ENCODE measurements at places on chromosomes 12 and 14. TPM values are rescaled to one million over a fixed set of nuclear protein-coding genes. Genes with fewer than 3 reads are reported as not detected.
A peak's percentile ranks its signal among the peaks of the same experiment; 100 is the strongest.

- H3K4me3 ChIP-seq: no peak overlapping the region
- H3K36me3 ChIP-seq: no peaks in the 10 kb centered on the region
These were observed 22.6 kb upstream of the TRAF3 start for GRCh38 chr14:102754370-102755262.

The OVCH1 gene
- total RNA-seq: not detected

The SLC17A8 gene
- total RNA-seq: not detected

DNA sequence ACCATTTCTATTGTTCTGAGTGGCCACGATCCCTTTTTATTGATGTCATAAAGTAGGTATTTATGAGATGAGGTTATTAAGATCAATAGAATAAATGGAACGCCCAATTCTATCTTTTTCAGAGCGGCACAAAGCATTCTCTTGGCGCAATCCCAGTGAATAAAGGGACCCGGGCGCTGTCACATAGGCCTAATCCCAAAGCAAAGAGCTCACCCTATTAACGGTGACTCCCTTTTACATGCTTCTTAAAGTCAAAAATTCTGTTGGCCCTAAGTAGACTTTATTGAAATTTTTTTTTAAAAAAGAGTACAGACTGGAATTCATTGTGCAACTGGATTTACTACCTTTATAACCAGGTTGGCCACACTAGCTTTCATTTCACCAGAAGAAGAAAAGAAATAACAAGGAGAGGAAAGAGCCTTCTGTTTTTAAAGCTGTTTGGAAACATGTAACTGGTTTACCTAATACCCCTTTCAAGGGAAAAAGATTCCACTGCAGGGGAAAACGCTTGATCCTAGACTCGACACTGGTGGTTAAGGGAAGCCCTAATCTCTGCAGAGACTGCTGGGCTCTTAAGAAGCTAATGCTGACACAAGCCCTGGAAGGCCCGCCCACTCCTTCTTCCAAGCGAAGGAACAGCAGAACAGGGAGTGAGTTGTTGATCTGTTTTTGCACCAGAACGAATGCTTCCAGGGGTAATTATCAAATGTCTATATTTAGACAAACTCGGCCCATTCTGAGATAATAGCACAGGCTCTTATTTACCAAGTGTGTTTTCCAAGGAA is 381.2 kb downstream of the BCL11B start:
- H3K36me3 ChIP-seq: no peaks in the 10 kb centered on the region
- H3K4me3 ChIP-seq: no peak overlapping the region
- H3K4me1 ChIP-seq: no peaks in the 10 kb centered on the region
- H3K27me3 ChIP-seq: no peaks in the 10 kb centered on the region

GRCh38 chr14:92684801-92685560 is 63.4 kb downstream of the LGMN start:
- no peaks in the 10 kb centered on the region for H3K27me3 ChIP-seq
- no peaks in the 10 kb centered on the region for H3K36me3 ChIP-seq
- no peak overlapping the region for H3K27ac ChIP-seq
- DNase-seq: no peak

DNA sequence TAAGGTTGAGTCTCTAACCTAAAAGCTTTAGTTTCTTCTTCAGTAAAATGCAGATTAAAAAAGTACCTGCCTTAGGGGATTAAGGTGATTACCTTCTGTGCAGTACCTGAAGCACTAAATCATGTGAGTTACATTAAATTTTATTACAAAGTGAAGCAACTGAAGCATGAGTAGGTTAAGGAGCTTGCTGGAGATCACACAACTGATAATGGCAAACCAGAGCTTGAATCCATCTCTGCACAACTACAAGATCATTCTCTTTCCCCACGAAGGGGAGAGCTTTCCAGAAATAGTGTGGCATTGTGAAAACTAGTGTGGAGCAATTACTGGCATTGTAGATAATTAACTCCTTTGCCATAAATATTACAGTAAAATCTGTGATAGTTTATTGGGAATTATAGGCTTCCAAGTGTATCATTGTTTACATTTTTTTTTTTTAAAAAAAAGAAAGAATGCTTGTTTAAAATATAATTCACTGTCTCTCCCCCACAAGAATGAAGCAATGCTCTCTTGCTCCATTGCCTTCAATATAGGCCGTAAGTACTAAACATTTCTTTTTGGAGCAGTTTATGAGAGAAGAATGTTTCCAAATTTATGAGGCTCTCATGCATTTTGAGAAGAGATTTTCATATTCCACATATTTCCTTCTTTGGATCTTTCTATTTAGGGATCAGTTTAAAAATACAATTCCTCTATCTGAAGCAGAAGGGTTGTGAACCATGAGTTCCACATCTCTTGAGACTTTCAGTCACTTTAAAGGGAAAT is 20.5 kb downstream of the SLC38A2 start:
- H3K27ac ChIP-seq: no peak overlapping the region
- no peak overlapping the region for H3K4me3 ChIP-seq
- no peak for DNase-seq
- no peaks in the 10 kb centered on the region for H3K27me3 ChIP-seq

DNA sequence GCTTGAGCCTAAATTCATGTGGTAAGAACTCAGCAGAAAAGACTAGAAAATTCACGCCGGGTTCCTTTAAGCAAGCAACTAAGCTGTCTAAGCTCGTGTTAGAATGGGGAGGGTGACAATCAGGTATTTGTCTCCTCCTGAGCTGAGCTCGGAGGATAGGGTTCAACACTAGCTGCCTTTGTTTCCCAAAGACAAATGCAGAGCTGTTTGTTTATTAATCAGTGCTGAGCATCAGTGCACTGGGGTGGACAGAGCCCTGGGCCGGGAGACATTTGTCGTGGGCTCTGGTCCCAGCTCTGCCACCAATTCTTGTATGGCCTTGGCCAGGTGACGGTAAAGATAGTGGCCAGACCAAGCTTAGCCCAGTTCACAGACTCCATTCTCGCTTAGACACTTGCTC is 43.7 kb downstream of the DEGS2 start:
- peaks cover 3% of the 10 kb centered on the region for H3K36me3 ChIP-seq
- H3K27me3 ChIP-seq: no peaks in the 10 kb centered on the region
- no peaks in the 10 kb centered on the region for H3K4me1 ChIP-seq
- no peak overlapping the region for H3K27ac ChIP-seq

DNA sequence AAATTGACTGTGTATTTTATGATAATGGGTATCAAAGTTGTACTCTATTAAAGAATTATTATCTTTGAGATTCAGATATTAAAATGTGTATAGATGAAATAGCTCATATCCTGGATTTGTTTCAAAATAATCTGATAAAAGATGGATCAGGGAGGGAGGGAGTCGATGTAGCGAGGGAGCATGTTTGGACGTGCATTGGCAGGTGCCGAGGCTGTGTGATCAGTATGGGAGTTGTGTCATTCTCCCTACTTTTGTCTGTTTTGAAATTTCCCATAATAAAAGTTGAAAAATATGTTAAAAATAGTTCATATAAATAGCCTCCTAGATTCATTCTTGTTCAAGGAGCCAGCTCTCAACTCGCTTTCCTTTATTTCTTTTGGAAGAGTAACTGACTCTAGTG is 171.6 kb upstream of the HIF1A start:
- DNase-seq: no peak
- H3K4me3 ChIP-seq: no peak overlapping the region
- H3K36me3 ChIP-seq: no peaks in the 10 kb centered on the region
- no peaks in the 10 kb centered on the region for H3K27me3 ChIP-seq
- peak overlapping the region; percentile 79 for H3K27ac ChIP-seq
- peaks cover 18% of the 10 kb centered on the region for H3K4me1 ChIP-seq

- no peak for DNase-seq
- no peak overlapping the region for H3K4me3 ChIP-seq
- no peaks in the 10 kb centered on the region for H3K4me1 ChIP-seq
- no peaks in the 10 kb centered on the region for H3K36me3 ChIP-seq
These were observed 162.6 kb upstream of the TMPO start for GRCh38 chr12:98352835-98353234.

The CCDC177 gene
- total RNA-seq: not detected

GRCh38 chr14:64191756-64192155 is 102.4 kb downstream of the ESR2 start:
- no peak for DNase-seq
- no peaks in the 10 kb centered on the region for H3K36me3 ChIP-seq
- no peak overlapping the region for H3K4me3 ChIP-seq
- no peak overlapping the region for H3K27ac ChIP-seq
- no peaks in the 10 kb centered on the region for H3K4me1 ChIP-seq

The RPL10L gene
- total RNA-seq: not detected

GRCh38 chr14:92339426-92339825 is 16.5 kb downstream of the SLC24A4 start:
- H3K4me1 ChIP-seq: no peaks in the 10 kb centered on the region
- no peak for DNase-seq
- H3K27ac ChIP-seq: no peak overlapping the region
- no peak overlapping the region for H3K4me3 ChIP-seq

DNA sequence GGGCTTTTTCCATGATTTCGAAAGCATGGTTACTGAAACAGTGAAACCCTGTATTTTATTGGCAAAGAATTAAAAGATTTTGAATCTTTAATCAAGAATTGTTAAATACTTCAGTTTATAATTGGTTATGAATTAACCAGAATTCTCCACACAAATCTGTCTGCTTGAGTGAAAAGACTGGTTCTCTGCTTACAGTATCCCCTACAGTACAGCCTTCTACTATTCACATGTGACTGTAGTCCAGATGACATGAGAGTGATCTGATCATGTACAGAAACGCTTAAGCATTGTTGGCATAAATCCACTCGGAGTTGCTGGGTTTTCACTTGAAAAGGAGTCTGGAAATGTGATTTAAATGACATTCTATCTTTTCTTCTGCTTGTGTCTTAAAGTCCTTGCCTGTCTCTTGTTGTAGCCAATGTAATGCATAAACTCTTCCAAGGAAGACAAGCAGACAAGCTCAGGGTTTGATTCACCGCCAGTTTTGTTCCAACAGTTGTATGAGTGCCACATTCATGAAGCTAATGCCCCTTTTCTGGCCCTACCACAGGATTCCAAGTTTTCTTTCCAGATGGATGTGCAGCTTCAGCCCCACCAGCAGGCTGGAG is 222.0 kb upstream of the LRIG3 start:
- no peak overlapping the region for H3K27ac ChIP-seq
- no peaks in the 10 kb centered on the region for H3K36me3 ChIP-seq
- no peaks in the 10 kb centered on the region for H3K4me1 ChIP-seq
- H3K4me3 ChIP-seq: no peak overlapping the region
- H3K27me3 ChIP-seq: no peaks in the 10 kb centered on the region
- DNase-seq: no peak

The SLC6A15 gene
- 0.84 TPM for total RNA-seq

GRCh38 chr12:54352022-54352531 is 12.2 kb downstream of the GPR84 start:
- DNase-seq: no peak
- no peaks in the 10 kb centered on the region for H3K27me3 ChIP-seq
- no peak overlapping the region for H3K4me3 ChIP-seq
- peak overlapping the region; percentile 78 for H3K27ac ChIP-seq

- H3K36me3 ChIP-seq: no peaks in the 10 kb centered on the region
- no peaks in the 10 kb centered on the region for H3K4me1 ChIP-seq
- DNase-seq: no peak
- H3K27me3 ChIP-seq: no peaks in the 10 kb centered on the region
- H3K27ac ChIP-seq: no peak overlapping the region
These were observed 76.7 kb downstream of the DRAM1 start for GRCh38 chr12:101954113-101954512.

GRCh38 chr14:65110525-65110924 is 8.2 kb upstream of the MAX start:
- H3K27ac ChIP-seq: no peak overlapping the region
- H3K4me3 ChIP-seq: no peak overlapping the region
- H3K27me3 ChIP-seq: no peaks in the 10 kb centered on the region
- DNase-seq: no peak
- H3K36me3 ChIP-seq: no peaks in the 10 kb centered on the region

DNA sequence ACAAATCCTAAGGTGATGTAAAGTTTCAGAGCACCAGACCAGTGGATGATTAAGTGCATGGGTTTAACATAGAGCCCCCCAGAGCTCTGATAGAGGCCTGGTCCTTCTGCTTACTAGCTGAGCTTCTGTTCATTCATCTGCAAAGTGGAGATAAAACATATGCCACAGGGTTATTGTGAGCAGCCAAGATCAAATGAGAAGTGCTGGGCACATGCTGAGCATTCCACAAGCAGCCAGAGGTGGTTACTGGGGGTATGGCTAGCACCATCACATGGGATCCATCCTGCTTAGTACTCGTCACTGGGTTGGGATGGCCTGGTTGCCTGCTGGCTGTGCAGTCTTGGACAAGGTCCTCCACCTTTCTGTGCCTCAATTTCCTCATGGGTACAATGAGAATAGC is 18.0 kb upstream of the SMUG1 start:
- no peaks in the 10 kb centered on the region for H3K36me3 ChIP-seq
- H3K4me3 ChIP-seq: no peak overlapping the region
- no peaks in the 10 kb centered on the region for H3K4me1 ChIP-seq
- H3K27ac ChIP-seq: no peak overlapping the region
- DNase-seq: no peak

The LRP1-AS gene
- not detected for total RNA-seq

DNA sequence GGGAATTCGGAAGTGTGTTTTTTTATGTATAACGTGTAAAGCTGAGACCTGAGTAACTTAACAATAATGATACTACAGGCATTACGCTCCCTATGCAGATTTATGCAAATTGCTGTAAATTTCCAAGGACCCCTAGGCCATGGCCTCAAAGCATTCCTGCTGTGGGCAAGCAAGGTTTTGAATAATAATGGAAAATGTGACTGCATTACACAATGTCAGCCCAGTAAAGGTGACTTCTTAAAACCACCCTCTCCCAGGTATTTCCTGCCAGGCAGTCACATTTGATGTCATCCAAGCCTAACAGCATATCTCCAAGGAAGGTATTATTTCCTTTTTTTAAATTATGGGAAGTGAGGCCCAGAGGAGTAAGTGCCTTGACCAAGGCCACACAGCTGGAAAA is 621.0 kb downstream of the BCL11B start:
- no peak overlapping the region for H3K4me3 ChIP-seq
- no peak overlapping the region for H3K27ac ChIP-seq
- no peaks in the 10 kb centered on the region for H3K27me3 ChIP-seq
- no peaks in the 10 kb centered on the region for H3K4me1 ChIP-seq

The TSHR gene
- not detected for total RNA-seq

The KCNJ8 gene
- total RNA-seq: 7.4 TPM

DNA sequence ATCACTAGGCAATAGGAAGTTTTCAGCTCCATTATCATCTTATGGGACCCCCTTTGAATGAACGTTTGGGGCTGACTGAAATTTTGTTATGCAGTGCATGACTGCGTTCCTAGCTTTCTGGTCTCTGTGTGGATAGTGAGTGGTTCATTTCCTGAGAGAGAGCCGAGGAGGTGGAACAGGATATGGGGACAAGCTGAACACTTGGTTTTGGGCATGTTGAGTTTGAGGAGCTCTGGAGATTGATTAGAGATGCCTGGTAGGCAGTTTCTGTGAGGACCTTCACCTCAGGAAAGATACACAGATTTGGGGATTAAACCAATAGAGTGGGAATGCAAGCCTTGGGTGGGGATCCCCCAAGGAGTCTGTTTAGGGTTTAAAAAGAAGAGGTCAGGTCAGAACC is 27.7 kb downstream of the TEAD4 start:
- H3K4me1 ChIP-seq: no peaks in the 10 kb centered on the region
- H3K27ac ChIP-seq: no peak overlapping the region
- H3K36me3 ChIP-seq: no peaks in the 10 kb centered on the region
- DNase-seq: no peak

GRCh38 chr12:108357834-108358579 is 18.9 kb upstream of the CMKLR1 start:
- H3K36me3 ChIP-seq: no peaks in the 10 kb centered on the region
- no peak overlapping the region for H3K27ac ChIP-seq
- no peak for DNase-seq
- H3K4me1 ChIP-seq: no peaks in the 10 kb centered on the region

The SLC16A7 gene
- 35.4 TPM for total RNA-seq

GRCh38 chr12:29103539-29103974 is 45.5 kb upstream of the FAR2 start:
- no peak overlapping the region for H3K27ac ChIP-seq
- no peaks in the 10 kb centered on the region for H3K36me3 ChIP-seq
- H3K27me3 ChIP-seq: no peaks in the 10 kb centered on the region
- H3K4me3 ChIP-seq: no peak overlapping the region
- no peak for DNase-seq

Measured in tibial nerve (tissue), 4 donors.